Astrocyte (in vitro differentiated cells and primary cell): ENCODE measurements at places on chromosomes 2 and 18. TPM values are rescaled to one million over a fixed set of nuclear protein-coding genes. Genes with fewer than 3 reads are reported as not detected.
A peak's percentile ranks its signal among the peaks of the same experiment; 100 is the strongest.

- DNase-seq: no peak
These were observed 22.4 kb downstream of the REV1 start for GRCh38 chr2:99467390-99467789.

DNA sequence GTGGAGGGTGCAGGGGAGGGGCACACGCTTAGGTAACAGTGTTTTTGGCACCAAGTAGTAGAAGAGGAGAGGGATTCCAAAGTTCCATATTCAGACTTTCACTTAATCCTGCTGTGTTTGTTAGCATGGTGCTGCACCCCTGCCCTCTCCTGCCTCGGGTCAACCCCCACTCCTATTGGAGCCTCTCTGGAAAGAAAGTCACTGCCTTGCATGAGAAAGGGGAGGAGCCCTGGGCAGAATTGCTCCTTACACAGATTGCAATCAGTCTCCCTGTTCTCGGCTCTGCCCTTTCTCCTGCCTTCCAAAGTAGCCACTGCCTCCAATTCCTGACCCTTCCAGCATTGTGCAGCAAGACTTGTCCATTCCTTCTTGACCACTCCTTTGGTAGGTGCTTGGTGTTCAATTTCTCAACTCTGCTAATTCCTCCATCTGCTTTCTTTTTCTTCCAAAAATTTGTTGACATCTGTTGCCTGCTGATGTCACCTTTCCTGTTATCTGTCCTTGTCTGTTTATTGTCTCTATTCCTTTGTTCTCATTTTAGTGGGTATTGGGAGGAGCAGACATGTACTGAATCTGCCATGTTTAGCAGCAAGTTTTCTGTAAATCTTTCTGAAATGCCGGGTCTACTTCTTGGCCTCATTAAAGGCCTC, 225.4 kb downstream of the LOXHD1 start:
- no peak for DNase-seq

- DNase-seq: no peak
These were observed 8.5 kb downstream of the SLC66A2 start for GRCh38 chr18:79942786-79943607.

- DNase-seq: peak; percentile 33
These were observed 36.3 kb downstream of the FBXO11 start for GRCh38 chr2:47869859-47870595.

- no peak for DNase-seq
These were observed 35.6 kb upstream of the B3GNT7 start for GRCh38 chr2:231359948-231360347.

DNA sequence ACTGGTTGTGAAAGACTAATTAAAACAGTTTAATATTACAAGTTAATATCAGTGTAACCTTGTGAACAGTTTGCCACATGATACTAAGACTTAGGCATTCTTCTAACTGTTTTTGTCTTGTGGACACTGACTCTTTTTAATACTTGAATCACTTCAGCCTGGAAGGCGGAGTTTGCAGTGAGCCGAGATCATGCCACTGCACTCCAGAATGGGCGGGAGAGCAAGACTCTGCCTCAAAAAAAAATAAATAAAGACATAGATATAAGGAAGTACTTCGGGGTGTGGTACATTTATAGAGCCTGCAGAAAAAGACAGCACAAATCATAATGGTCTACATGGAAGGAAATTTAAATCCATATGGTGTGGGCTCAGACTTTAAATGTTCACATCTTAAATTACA, 300.4 kb upstream of the NETO1 start:
- DNase-seq: no peak

DNA sequence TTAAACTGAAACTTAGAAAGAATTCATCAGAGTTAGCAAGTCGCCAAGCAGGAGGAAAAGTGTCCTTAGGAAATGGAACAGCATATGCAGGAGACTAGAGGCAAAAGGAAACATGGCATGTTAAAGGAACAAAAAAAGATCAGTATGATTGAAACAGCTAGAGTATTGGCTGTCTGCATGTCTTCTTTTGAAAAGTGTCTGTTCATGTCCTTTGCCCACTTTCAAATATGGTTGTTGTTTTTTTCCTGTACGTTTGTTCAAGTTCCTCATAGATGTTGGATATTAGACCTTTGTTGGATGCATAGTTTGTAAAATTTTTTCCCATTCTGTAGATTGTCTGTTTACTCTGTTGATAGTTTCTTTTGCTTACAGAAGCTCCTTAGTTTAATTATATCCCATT, 161.6 kb downstream of the NR4A2 start:
- no peak for DNase-seq

- peak; percentile 78 for DNase-seq
These were observed 263.6 kb downstream of the DYSF start for GRCh38 chr2:71716697-71717624.

GRCh38 chr2:229273723-229274338, 2.7 kb upstream of the PID1 start:
- DNase-seq: peak; percentile 74

GRCh38 chr2:190657474-190658255, 8.8 kb downstream of the NAB1 start:
- DNase-seq: no peak

DNA sequence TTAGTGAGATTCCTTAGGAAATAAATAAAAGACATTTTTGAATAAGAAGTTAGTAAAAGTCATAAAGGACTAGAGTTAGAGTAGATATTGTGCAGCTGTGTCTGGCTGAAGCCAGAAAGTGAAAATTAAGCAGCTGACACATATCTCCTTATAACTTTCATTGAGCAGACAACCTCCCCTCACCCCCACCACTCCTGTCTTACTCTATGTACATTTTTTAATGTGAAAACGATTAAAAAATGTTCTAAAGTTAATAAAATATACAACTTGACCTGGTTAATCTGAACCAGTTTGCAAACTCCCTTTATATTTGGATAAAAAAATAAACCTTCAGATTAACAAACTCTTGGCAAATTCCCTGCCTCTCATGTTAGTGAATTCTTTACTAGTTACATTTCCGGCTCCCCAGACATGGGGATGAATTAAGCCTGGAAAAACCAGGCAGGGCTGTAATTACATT, 462.8 kb downstream of the MEIS1 start:
- DNase-seq: peak; percentile 37

DNA sequence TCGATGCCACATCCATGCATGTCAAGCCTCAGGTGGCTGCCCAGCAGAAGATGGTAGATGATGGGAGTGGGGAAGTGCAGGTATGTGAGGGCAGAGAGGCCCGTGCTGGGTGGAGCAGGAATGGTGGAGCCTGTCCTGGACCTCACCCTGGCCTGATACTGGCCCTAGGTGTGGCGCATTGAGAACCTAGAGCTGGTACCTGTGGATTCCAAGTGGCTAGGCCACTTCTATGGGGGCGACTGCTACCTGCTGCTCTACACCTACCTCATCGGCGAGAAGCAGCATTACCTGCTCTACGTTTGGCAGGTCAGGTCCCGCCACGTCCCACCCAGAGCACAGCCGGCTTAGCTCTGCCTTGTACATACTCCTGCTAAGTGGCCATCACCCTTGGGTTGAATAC, 13.0 kb downstream of the VIL1 start:
- no peak for DNase-seq

- no peak for DNase-seq
These were observed 36.5 kb downstream of the ROCK2 start for GRCh38 chr2:11307764-11308415.

- no peak for DNase-seq
These were observed 406.2 kb downstream of the MTX2 start for GRCh38 chr2:176675271-176675949.

STAMBP gene
- total RNA-seq: 46.1 and 46.5 TPM in 2 replicates

TUBB6 gene
- 485 and 528 TPM in 2 replicates for total RNA-seq

GAL3ST2 gene
- not detected in 2 replicates for total RNA-seq

THSD7B gene
- total RNA-seq: 0.14 and 0.18 TPM in 2 replicates

LRRC30 gene
- total RNA-seq: not detected in 2 replicates

SLC5A7 gene
- total RNA-seq: 0.05 TPM in 1 of 2 replicates, not detected in the other

CD302 gene
- total RNA-seq: 0.34 and 0.41 TPM in 2 replicates

PCARE gene
- not detected in 2 replicates for total RNA-seq

VWA3B gene
- total RNA-seq: not detected in 2 replicates
